ENCODE measurements at places on chromosomes 1 and 21.

GRCh38 chr1:42453386-42453785 lies 2.4 kb downstream of the ZMYND12 start:
- no peak for DNase-seq

DNA sequence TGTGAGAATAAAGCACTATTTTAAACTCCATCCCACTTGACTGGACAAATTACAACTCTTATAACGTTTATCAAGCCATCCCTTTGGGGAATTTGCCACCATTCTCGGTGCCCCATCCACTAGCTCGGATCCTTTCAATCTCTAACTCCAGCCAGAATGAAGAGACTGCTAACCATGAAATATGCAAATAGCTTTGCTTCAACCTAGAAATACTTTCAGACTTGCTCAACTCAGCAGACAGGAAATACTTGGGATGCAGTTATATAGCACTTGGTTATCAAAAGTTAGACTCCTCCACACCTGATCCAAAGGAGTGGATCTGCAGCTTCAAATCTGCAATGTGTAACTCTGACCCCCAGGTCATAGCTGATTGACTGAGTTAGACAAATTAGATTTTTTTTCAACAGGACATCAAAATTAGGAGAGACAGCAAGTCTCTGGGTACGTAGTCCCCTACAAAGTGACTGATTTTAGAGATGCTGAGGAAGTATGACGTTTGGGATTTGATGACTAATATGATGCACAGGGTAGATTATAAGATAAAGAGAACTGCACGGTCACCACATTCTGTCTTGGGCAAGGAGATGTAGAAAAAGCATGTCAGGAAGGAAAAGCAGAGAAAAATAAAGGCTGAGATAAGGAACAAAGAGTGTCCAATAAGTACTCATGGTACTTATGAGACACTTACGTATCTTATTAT lies 496.0 kb downstream of the AGBL4 start:
- no peak for DNase-seq

GRCh38 chr1:235090406-235091069 lies 38.1 kb downstream of the TOMM20 start:
- no peak for DNase-seq

GRCh38 chr1:24003331-24003972 lies 23.3 kb upstream of the SRSF10 start:
- no peak for DNase-seq

GRCh38 chr1:96009831-96010434 lies 711.7 kb upstream of the PTBP2 start:
- DNase-seq: no peak

DNA sequence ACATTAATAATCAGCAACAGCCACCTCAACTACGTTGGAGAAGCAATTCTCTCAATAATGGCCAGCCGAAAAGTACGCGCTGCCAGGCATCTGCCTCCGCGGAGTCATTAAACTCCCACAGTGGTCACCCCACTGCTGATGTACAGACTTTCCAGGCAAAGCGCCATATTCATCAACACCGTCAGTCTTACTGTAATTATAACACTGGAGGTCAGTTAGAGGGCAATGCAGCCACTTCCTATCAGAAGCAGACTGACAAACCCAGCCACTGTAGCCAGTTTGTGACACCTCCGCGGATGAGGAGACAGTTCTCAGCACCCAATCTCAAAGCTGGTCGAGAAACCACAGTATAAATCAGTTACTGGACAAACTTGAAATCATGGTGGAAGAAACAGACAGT lies 93.9 kb downstream of the KIF1B start:
- DNase-seq: no peak

DNA sequence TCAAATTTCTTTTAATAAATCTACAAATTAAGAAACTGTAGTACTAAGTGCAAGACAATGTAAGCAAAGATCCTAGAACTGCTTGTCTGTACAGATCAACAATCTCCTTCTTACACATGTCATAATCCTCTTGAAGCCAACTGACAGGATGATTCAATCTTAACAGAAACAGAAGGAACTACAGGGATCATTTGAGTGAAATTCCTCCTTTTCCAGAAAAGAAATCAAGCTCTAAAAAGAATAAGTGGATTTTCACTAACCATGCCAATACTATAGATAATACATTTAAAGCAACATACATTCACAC lies 53.2 kb downstream of the RAB3GAP2 start:
- DNase-seq: no peak

- DNase-seq: no peak
Observed at GRCh38 chr1:237199026-237199425, 157.0 kb downstream of the RYR2 start.

GRCh38 chr1:39898191-39898590 lies 3.5 kb downstream of the MYCL start:
- no peak for DNase-seq

GRCh38 chr21:46393451-46393940 lies 65.2 kb upstream of the DIP2A start:
- no peak for DNase-seq

GRCh38 chr1:115539736-115540135 lies 102.0 kb upstream of the VANGL1 start:
- DNase-seq: no peak

DNA sequence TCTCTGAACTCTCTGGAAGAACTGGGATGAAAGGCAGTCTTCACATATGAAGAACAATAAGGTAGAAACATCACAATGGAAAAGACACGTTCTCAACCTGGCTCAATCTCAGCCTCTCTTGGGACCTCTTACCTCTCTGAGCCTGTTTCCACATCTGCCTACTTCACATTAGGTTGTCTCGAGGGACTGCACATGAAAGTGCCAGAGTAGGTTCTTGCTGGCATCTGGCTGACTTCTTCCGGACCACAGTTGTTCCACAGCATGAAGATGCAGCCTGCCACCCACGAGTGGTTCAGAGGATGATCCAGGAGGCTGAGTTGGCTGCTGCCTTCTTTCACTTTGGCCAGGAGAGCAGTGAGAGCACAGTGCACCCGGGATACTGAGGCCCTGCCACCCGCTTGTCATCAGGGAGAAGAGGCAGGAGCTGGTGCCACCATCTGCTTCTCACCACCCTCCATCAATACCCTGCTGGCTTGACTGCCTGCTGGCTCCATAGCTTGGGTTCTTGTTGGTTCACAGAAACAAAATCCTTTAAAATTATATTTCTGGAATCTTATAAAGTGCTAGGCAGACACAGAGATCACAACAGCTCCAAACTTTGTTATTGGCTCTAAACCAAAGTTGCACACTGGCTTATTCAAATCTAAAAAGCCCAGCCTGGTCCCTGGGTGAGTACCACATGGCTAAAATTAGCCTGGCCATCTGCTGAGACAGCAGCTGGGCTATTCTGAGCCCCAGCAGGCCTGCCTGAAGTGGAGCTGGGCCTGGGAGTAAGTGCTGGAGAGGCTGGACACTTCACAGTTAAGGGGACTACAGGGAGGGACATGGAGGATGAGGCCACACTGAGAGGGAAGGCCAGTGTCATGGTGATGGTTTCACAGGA lies 46.9 kb upstream of the LIN9 start:
- no peak for DNase-seq
